T-helper 2 cell treated with Interferon-gamma antibody and Interleukin-4, amounts not matched to agents 5 μg/mL and 100 μg/mL, for 36 hours (primary cell): ENCODE measurements at places on chromosomes 7 and 10.

DNA sequence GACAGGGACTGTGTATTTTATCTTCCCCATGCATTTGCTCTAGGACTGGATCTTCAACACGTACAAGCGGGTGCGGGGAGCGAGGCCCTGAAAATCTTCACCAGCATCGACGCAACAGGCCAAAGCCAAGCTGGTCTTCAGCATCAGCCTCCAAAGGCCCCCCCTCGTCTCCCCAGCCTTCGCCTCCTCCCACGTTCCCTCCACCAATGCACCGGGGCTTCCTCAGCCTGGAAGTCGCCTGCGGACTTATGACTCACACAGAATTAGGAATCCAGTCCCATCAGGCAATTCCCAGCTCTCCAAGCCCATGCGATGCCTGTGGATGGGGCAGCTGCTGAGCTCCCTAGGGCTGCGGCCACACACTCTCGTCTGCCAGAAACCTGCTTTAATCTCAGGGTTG, 36.3 kb upstream of the RNF32 start:
- DNase-seq: no peak

DNA sequence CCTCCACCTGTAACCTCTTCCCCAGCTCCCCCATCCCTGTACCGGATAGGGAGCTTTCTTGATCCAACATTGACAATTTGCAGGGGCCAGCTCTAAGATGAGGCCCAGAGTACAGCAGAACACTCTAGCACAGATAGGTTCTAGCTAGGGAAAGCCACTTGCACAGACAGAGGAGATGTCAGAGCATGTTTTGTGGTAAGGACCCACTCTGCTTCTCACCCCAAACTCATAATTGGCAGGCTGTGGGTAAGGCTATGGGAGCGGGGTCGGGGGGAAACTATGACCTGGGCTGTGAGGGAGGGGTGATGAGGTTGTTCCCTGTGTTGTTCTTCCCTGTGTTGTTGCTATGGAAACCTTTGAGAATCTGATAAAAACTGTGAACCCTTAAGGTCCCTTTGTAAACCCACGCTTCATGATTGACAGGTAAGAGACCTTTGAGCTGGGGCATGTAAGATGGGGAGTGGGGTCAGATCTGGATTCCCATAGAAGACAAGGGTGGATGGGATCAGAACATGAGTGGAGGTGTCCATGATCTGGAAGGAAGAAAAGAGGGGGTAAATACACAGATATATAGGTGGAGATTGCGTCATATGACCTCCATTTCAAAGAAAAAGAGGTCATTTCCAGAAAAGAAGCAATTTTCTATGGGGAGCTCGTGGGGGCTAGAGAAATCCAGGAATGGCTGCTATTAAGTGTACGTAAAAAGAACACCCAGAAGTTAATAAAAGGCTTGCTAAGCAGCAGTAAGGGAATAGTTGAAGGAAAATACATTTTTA, 4.0 kb downstream of the CALD1 start:
- no peak for DNase-seq

GRCh38 chr10:105707603-105708002, 1066.5 kb downstream of the SORCS3 start:
- no peak for DNase-seq

DNA sequence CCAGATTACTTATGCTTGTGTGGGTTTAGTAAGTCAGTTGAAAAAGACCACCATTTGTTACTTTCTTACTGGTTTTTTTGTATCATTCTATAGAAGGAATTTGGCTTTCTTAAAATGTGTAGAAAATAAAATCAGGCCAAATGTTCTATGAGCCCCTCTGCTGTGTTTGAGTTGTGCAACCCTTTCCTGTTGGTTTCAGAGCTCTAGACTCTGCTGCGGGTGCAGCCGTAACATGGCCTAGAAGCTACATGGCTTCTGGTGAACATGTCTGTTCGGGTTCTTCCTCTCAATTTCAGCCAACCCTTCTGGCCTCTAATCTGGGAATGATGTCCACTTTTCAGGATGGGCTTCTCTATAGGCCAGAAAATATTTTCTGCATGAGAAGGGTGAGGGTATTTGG, 56.6 kb upstream of the RAB18 start:
- no peak for DNase-seq

DNA sequence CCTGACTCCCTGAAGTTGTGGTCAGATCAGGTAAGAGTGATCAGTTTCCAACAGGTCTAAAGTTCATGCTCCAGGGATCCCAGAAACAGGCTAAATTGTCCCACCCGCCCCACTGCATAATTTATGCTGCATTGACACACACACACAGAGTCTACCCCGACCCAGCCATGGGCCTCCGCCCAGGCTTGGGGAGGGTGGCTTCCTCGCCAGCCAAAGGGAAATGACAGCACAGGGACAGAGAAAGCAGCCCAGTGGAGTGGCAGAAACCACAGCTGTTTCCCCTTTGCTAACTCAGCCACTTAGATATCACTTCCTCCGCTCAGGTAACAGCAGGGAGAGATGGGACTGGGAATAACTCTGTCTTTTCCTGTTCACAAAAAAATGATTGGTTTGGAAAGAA, 9.4 kb downstream of the SH3PXD2A start:
- DNase-seq: no peak

- no peak for DNase-seq
Observed at GRCh38 chr10:97991871-97992270, 38.5 kb downstream of the CRTAC1 start.

- peak; percentile 67 for DNase-seq
Observed at GRCh38 chr7:155291045-155291530, 6.6 kb upstream of the INSIG1 start.
